ENCODE measurements at places on chromosomes 12 and 14.

DNA sequence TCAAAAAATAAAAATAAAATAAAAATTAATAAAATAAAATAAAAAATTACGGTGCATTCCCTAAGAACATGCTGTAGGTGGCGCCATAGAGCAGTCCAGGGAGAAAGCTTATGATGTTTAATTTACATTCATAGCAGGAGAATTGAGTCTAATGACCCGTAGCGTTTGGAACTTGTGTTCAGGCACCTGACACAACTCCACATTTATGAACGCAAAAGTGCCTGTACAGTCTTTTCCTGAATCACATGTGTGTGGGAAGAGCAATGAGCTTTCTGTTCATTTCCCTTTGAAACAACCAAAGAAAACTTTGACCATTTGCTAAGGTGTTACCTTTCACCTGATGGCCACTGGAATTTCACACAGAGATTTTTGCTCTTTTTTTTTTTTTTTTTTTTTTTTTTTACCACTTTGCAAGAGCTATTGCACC lies 60.6 kb upstream of the KCNA1 start:
- peak; percentile 20 for DNase-seq

DNA sequence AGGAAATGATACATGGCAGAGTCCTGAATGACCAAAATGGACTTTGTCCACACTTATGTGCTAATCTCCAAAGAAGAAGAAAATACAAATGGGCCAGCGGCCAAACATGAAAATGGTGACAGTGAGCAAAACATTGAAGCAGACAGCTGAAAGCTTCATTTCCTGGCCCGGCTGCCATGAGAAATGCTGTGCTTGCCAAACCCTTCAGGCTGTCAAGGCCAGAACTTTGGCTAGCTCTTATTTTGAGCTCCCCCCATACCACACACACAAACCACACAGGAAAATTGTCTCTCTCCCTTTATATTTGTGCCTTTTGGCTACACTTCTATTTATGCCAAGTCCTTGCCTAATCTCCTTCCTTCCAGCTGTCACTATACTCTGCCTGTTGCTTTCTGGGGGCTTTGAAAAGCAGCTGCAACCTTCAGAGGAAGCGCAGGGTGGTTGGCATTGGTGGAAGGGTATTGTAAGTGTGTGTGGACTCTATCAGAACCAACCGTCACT lies 323.8 kb downstream of the RAD51B start:
- DNase-seq, result peak; percentile 74

- DNase-seq, result no peak
Measured at GRCh38 chr12:85348779-85349178, 68.8 kb downstream of the ALX1 start.

GRCh38 chr14:91185721-91186120 lies 58.8 kb downstream of the GPR68 start:
- DNase-seq, result no peak

DNA sequence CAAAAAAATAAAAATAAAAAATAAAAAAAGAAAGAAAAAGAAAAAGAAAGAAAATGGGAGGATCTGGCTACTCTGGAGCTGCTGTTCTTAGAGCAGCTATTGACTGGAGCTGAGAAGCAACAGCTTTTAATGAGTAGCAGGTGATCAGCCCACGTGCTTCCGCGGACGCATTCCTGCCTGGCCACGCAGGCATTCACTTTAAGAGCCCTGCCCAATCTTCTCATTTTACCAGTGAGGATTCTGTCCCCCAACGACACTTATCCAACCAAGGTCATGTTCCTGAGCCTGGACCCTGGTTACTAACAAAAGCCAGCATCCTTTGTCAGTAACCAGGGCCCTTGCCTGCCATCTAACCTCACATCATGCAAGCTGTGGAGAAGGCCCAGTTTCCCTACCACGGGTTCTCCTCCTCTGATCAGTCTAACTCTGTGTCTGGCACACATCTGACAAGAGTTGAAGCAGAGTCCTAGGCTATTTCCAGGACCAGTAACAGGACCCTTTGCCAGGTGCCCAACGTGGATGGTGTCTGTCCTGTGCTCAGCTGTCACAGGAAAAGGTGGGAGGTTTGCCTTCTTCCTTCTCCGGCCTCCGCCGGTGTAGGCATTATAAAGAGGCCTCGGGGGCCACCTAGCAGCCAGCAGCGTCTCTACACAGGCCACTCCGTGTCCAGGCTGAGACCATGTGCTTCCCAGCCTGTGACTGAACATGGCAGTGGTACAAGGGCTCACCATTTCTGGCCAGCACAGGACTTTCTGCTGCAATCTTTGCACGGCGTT lies 60.9 kb upstream of the GPATCH2L start:
- DNase-seq, result no peak

- DNase-seq, result no peak
Measured at GRCh38 chr14:101844219-101844618, 82.7 kb downstream of the PPP2R5C start.

All from Kasumi-1 (cell line).